Fibroblast of skin of scalp (primary cell): ENCODE measurements at places on chromosomes 4 and X.
A peak's percentile ranks its signal among the peaks of the same experiment; 100 is the strongest.

DNA sequence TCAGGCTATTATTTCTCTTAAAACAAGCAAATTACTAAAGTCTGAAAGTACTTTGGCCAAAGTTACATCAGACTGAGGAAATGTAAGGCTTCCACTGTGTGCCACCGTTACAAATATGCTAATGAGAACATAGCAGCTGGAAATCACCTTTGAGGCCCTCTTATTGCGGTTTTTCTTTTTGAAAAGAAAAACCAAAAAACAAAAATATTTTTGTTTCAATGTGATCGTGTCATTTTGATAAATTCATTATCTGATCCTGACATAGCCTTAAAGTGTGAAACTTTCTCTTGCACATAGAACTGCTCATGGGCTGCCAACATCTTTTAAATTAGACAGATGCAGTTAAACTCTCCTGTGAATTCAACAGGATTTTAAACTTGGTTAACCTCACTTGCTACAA, 2.8 kb upstream of the TIFA start:
- no peak for DNase-seq

DNA sequence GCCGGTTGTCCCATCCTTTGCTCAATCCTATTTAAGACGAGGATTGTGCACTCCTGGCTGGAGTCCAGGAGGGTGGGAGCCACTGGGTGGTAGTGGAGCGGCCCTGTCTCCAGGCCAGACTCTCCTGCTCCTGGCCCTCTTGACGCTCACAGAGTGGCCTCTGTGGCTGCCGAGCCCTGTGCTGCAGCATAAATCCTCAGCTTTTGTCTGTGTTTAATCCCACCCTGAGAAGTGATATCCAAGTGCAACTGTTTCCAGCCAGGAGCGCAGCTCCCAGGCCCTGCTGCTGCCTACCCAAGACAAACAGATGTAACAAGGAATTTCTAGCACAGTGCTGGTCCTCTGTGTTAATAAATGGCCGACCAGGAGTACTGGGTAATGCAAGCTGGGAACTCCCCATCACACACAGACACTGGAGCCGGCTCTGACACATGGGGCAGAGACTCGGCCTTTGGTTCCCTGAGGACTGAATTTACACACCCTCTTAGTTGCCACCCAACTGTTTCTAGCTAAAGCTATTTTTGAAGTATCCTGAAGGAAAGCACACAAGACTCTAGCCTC, 85.3 kb downstream of the GATB start:
- DNase-seq: no peak

DNA sequence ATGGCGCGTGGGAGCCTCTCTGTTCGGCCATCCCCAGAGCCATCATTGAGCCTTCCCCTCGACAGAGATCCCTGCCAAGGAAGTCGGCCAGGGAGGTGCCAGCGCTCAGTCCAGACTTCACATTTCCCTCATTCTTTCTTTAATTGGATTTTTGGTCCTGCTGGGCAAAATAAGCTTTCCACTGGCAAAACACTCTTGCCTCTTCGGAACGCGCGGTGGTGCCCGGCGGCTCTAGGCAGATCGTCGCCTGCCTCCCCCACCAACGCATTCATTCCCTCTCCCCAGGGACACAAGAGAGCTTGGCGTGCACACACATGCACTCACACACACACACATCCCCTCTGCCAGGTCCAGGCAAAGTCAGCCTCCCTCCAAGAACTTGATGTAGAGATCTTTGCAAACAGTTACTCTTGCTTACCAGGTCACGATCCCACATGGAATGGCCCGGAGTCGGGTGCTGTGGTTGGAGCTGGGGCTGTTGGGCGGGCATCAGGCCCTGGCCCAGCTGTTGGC, 257.1 kb downstream of the BCOR start:
- no peak for DNase-seq

DNA sequence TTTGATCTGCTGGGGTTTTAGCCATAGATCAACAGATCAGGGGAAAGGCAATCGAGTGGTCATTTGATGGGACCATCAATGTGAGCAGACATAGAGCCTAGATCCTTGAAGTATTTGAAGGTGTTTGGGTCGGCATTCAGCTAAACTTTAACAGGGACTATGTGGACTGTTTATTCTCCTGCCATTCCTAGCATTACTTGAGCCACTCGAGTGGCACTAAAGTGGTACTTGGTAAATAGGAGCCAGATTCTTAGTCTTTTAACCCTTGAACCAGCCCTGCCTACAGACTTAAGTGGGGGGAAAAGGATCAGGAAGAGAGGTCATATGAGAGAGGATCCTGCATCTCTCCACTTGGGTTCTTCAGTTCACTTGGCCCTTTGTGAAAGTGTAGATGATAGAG, 3.8 kb downstream of the MSN start:
- DNase-seq: no peak

- DNase-seq: no peak
Observed at GRCh38 chr4:83679692-83680091, 143.8 kb downstream of the GPAT3 start.

DNA sequence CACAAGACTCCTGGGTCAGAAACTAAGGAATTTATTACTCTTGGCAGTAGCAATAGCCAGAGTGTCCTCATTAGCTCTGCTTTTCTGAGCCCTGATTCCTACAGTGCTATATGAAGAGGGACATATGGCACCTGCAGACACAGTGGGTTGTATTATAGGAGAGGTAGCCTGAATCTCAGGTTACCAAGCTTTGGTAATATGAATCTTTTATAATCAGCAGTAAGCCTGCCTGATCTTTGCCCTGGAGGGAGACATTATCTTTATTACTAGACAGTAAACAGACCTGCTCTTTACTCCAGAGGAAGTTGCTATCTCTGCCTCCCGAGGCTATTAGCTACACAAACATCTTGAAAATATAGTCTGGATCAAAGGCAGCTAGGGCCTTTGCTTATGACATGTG, 62.5 kb upstream of the HOPX start:
- DNase-seq: no peak

DNA sequence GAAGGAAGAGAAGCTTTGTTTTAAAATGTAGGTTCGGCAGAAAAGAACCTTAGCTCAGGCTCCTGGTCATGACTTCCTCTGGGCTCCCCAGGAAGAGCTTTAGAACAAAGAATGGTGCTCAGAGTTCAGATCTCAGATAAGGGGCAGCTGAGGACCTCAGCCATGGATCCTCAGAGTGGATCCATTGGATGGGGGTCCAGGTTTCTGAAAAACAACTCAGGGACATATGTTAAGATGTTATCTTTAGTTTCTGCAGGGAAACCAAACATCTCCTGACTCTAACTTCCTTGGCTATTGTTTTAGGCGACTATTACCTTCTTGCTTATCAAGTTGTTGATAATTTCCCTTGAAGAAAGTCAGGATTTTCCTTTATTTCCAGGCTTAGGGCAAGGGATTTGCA, 5.4 kb downstream of the EVC start:
- no peak for DNase-seq

- DNase-seq: no peak
Observed at GRCh38 chr4:139633195-139633594, 32.4 kb upstream of the MGST2 start.

DNA sequence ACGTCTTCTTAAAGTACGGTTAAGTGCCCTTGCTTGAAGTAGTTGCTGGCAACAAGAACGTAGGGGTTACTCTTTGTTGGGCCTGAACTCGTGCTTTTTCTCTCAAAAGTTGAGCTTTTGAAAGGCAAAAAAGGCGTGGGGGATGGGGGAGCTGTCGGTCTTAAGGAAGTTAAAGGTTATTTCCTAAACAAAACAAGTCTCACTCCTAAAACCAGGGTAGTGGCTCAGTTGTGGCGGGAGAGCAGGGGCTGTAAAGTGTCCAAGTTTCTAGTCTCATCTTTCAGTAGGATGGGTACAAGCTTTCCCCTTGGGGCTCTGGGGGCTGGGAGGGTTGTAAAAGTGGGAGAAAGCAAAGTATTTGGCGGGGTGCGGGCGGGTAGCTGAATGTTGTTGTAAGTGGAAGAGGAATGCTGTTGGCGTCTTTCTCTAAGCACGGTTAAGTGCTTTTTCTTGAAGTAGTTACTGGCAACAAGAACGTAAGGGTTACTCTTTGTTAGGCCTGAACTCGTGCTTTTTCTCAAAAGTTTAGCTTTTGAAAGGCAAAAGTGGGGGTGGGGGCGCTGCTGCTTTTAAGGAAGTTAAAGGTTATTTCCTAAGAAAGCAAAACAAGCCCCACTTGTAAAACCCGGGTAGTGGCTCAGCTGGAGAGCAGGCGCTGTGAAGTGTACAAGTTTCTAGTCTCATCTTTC, 904 bp upstream of the WDR1 start:
- DNase-seq: peak; percentile 44

DNA sequence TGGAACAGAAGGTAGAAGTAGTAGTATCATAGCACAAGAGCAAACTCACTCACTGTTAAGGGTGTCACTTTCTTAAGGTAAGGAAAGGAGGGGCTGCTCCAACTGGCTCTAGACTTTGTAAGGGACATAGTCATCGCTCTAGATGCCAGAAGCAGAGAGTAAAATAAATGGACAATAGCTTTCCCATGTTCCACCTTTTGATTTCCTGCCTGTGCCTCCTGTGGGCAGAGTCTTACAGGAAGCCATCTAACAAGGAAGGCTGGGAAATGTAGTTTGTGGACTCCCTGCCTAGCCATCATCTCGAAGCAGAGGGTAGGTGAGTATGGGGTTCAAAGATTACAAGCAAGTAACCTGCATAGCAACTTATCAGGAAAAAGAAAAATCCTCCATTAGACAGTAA, 1.7 kb upstream of the METTL14 start:
- DNase-seq: no peak

DNA sequence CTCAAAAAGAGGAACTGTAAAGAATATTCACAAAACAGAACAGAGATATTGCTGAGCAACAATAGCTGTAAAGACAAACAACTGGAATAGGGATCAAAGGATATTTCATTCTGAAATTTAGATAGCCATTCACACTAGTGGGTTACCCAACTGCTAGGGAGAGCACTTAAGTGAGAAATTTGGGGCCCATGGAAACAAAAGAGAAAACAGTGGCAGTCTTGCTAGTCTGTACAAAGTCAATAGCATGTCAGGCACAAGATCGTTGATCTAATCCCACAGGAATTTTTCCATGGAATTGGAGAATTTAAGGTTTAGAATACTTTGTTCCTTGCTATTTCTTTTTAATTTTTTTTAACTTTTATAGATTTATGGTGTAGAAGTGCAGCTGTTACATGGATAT, 467.0 kb downstream of the PCDH18 start:
- DNase-seq: peak; percentile 55

DNA sequence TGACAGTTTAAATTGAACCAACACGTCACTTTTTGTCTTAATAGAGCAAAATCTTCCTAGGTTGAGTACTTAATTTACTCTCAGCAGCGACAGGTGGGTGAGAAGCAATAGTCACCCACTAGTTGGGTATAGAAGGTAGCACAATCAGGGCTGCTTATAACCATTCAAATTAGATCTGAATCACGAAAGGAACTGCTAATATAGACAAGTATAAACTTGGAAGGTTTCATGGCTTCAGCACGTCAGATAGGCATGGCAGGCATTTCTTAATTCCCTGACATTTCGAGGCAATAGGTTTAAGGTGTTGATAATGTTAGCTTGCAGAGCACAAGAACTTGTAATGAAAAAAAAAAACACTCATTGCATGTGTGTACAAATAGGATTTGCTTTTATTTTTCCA, 853.4 kb downstream of the PCDH7 start:
- DNase-seq: no peak

- DNase-seq: peak; percentile 20
Observed at GRCh38 chr4:92299152-92299551, 4.6 kb upstream of the GRID2 start.

DNA sequence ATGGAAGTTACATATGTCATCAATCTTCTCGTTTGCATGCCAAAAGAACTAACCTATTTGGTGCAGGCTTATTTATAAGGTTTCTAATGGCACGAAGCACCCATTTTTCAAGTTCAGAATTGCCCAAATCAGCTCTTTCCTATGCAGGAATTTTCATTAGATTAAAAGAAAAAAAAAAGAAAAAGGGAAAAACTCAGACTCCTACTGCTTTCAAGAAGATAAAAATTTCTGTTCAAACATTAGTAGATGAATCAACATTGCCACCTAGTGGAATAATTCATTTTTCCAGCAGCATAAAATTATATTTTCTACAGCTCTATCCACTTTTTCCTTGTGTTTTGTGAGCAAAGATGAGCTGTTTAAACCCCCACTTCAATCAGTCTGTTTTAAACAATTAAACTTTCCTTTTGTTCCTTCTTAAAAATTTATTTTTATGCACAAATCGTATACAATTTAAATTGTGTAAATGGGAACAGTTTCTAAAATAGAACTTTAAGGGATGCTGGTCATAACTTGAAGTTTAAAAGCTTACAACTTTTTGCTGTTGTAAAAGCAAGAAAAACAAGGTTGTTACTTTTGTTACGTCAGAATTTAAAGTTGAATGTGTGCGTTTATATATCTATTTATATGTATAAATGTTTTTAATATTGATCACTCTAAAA, 309.9 kb downstream of the ARAP2 start:
- peak; percentile 43 for DNase-seq

- no peak for DNase-seq
Observed at GRCh38 chr4:145480257-145480656, 1.4 kb upstream of the SMAD1 start.

DNA sequence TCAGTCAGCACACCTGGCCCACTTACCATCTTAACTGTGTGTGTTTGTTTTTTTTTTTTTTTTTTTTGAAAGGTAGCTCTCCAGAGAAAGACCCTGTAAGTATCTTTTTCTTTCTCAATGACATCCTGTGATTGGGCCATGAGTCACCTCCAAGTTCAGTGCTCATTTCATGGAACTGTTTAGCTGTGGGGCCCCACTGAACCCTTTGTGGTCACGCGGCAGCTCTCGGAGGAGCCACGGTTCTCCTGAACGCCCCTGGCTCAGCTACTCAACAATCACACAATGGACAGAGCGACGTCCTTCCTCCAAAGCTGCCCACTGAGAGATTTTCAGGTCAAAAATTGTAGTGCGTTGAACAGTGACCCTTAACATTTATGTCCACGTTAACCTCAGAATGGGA, 14.2 kb upstream of the IL3RA start:
- no peak for DNase-seq

DNA sequence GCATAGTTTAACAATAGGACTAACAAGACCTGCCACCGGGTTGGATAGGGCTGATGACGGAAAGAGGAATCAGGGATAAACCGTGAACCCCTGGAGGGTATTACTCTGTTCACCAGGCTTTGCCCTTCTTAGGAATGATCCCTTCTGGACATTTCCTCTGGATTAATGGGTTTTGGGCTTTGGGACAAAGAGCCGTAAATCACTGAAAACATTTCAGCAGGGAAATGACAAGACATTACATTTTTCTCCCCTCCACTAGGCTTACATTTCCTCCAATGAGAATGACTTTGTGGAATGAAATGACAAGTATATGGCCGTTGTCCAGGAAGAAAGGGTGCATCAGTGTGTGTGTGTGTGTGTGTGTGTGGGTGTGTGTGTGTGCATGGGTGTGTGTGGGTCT, 25.9 kb upstream of the RBPJ start:
- peak; percentile 28 for DNase-seq

GRCh38 chrX:11555759-11556158, 110.0 kb downstream of the ARHGAP6 start:
- DNase-seq: peak; percentile 50
